ENCODE measurements at places on chromosomes 3 and 15. TPM values are rescaled to one million over a fixed set of nuclear protein-coding genes. Genes with fewer than 3 reads are reported as not detected.

The HTR3E gene
- not detected for total RNA-seq

The SGO1 gene
- 24.0 TPM for total RNA-seq

The SNAPC5 gene
- 22.2 TPM for total RNA-seq

The NR1I2 gene
- total RNA-seq = not detected

The CD86 gene
- 5.4 TPM for total RNA-seq

The ARRDC4 gene
- total RNA-seq = 2.2 TPM

The TMIE gene
- total RNA-seq = not detected

The CD96 gene
- 287 TPM for total RNA-seq

The SCN11A gene
- 0.07 TPM for total RNA-seq
